ENCODE measurements at places on chromosomes 16 and 17. TPM values are rescaled to one million over a fixed set of nuclear protein-coding genes. Genes with fewer than 3 reads are reported as not detected.

The GCGR gene
- not detected for total RNA-seq

GRCh38 chr17:3636908-3637373, 381 bp downstream of the CTNS start:
- peak overlapping the region; percentile 93 for H3K4me3 ChIP-seq
- no peak overlapping the region for H3K27ac ChIP-seq
- DNase-seq: peak; percentile 35
- peaks cover 14% of the 10 kb centered on the region for H3K4me1 ChIP-seq
- peaks cover 10% of the 10 kb centered on the region for H3K36me3 ChIP-seq
- H3K27me3 ChIP-seq: peaks cover 10% of the 10 kb centered on the region

DNA sequence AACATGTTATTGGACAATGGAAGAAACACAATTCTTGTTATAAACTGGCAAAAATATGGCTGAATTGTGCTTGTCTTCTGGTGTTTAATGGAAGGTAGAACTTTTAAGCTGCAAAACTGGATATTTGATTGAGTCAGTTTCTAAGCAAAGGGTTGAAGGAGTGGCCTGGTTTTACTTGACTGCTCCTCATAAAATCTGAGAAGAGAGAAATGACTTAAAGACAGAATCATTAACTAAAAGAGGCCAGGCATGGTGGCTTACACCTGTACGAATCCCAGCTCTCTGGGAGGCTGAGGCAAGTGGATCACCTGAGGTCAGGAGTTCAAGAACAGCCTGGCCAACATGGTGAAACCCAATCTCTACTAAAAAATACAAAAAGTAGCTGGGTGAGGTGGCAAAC, 770.7 kb downstream of the CDH11 start:
- H3K36me3 ChIP-seq: peaks cover 3% of the 10 kb centered on the region
- no peaks in the 10 kb centered on the region for H3K4me1 ChIP-seq
- no peak for DNase-seq
- no peaks in the 10 kb centered on the region for H3K27me3 ChIP-seq
- H3K4me3 ChIP-seq: no peak overlapping the region

The SPAG5 gene
- total RNA-seq: 28.5 TPM

GRCh38 chr17:12789075-12789480, 220 bp upstream of the ARHGAP44 start:
- H3K4me1 ChIP-seq: peaks cover 8% of the 10 kb centered on the region
- DNase-seq: no peak
- H3K27me3 ChIP-seq: peaks cover 2% of the 10 kb centered on the region
- H3K4me3 ChIP-seq: peak overlapping the region; percentile 89
- no peaks in the 10 kb centered on the region for H3K36me3 ChIP-seq

DNA sequence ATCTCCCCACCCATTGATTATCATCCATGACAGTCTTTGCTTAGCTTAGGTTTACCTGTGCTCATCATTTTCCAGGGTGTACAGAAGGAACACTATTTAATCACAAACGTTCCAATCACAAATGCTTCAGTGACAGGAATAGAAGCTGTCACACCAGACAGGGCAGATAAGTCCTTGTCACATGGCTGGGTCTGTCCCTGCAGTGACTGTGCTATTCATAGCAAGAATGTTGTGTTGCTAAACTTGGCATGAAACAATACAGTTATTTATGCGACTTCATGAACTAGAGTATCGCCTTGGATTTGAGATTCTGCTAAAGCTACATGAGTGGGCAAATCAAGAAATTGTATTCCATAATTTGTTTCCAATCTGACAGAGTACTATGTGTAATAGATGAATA, 108.4 kb downstream of the CDH13 start:
- no peak for DNase-seq
- no peaks in the 10 kb centered on the region for H3K36me3 ChIP-seq
- no peak overlapping the region for H3K27ac ChIP-seq

The NXN gene
- 53.9 TPM for total RNA-seq

The NOG gene
- not detected for total RNA-seq

DNA sequence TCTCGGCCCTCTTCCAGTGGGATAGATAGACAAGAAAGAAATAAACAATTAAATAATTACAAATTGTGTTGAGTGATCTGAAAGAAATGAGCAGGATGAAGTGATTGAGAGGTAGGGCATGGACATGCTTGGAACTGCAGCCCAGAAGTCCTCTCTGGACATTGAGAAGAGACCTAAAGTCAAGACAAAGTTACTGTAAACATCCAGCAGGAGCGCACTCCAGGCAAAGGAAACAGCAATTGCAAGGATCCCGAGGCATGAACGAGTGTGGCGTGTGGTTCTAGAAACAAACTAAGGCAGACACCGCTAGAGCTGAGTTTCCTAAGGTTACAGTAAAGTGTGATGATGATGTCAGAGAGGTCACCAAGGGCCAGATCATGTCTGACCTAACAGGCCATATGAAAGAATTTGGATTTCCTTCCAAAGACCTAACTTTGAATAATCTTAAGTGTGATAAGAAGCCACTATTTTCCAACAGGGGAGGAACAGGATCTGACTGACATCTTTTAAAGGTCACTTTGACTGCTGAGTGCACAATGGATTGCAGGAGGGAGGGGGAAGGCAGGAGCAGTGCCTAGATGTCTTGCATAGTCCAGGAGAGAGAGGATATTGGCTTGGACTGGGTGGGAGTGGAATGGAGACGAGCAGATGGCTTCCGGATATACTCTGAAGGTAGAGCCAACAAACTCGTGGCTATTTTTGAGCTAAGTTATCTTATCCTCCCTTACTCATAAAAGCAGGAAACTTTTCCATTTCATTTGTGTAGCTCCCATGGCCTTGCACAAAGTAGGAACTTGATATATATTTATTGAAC, 19.0 kb downstream of the ABCC12 start:
- peaks cover 4% of the 10 kb centered on the region for H3K4me1 ChIP-seq
- peaks cover 5% of the 10 kb centered on the region for H3K27me3 ChIP-seq
- no peak overlapping the region for H3K27ac ChIP-seq

GRCh38 chr17:78825696-78826095, 14.9 kb downstream of the USP36 start:
- peaks cover 61% of the 10 kb centered on the region for H3K36me3 ChIP-seq
- H3K4me1 ChIP-seq: peaks cover 40% of the 10 kb centered on the region
- H3K27ac ChIP-seq: peak overlapping the region; percentile 78
- peaks cover 11% of the 10 kb centered on the region for H3K27me3 ChIP-seq

DNA sequence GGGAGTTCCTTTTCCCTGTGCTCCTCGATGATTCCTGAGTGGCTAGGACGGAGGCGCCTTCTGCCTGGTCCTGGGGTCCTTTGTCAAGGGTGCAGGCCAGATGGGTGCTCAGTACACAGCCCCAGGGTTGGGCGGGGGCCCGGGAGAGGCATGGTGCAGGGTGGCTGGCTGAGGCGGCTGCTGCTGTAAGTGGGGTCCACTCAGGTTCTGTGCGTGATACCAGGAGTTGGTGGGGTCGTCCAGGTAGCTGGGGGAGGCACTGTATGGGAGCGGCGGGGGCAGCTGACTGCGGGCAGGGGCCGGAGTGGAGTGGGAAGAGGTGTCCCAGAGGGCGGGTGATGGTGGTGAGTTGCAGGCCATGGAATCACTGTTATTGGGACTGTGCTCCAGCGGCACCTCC, 3.6 kb downstream of the DLX3 start:
- H3K4me3 ChIP-seq: no peak overlapping the region
- no peak for DNase-seq
- H3K4me1 ChIP-seq: peaks cover 13% of the 10 kb centered on the region
- H3K27me3 ChIP-seq: peaks cover 42% of the 10 kb centered on the region
- peaks cover 6% of the 10 kb centered on the region for H3K36me3 ChIP-seq

- no peak for DNase-seq
- H3K27ac ChIP-seq: peak overlapping the region; percentile 1
- H3K4me1 ChIP-seq: peaks cover 4% of the 10 kb centered on the region
- H3K4me3 ChIP-seq: peak overlapping the region; percentile 43
Measured at GRCh38 chr16:81908466-81909262, 102.6 kb downstream of the SDR42E1 start.

The KRTAP4-5 gene
- total RNA-seq: not detected

The COG8 gene
- total RNA-seq: 33.1 TPM

- H3K27ac ChIP-seq: no peak overlapping the region
- H3K36me3 ChIP-seq: no peaks in the 10 kb centered on the region
- H3K4me3 ChIP-seq: no peak overlapping the region
Measured at GRCh38 chr17:3968015-3968414, 3.8 kb upstream of the ATP2A3 start.

- H3K4me3 ChIP-seq: no peak overlapping the region
- H3K27ac ChIP-seq: no peak overlapping the region
- DNase-seq: no peak
- H3K27me3 ChIP-seq: peaks cover 11% of the 10 kb centered on the region
Measured at GRCh38 chr17:16989230-16989952, 17.5 kb upstream of the TNFRSF13B start.

- DNase-seq: no peak
- peaks cover 8% of the 10 kb centered on the region for H3K36me3 ChIP-seq
Measured at GRCh38 chr17:32564325-32564724, 77.5 kb downstream of the CDK5R1 start.

DNA sequence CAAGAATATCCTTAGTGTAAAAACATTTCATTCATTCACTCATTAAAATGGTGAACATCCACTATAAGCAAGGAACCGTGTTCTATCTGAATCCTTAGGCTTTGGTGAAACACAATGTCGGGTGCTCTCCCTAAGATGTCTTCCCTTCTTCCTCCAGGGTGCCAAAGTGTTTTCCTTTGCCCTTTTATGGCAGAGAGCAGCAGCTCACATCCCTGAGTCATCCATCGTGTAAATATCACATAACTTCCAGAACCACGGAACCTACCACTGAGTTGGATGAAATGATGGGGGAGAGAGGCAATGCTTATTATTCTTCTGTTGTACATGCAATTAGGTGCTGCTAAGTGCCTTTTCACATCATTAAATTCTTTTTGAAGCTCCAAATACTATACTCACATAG, 50.2 kb downstream of the DNAH3 start:
- no peak overlapping the region for H3K27ac ChIP-seq
- H3K27me3 ChIP-seq: no peaks in the 10 kb centered on the region
- H3K4me3 ChIP-seq: no peak overlapping the region
- DNase-seq: no peak
- H3K4me1 ChIP-seq: peaks cover 26% of the 10 kb centered on the region
- H3K36me3 ChIP-seq: no peaks in the 10 kb centered on the region

The LHX1 gene
- total RNA-seq: 4.5 TPM

DNA sequence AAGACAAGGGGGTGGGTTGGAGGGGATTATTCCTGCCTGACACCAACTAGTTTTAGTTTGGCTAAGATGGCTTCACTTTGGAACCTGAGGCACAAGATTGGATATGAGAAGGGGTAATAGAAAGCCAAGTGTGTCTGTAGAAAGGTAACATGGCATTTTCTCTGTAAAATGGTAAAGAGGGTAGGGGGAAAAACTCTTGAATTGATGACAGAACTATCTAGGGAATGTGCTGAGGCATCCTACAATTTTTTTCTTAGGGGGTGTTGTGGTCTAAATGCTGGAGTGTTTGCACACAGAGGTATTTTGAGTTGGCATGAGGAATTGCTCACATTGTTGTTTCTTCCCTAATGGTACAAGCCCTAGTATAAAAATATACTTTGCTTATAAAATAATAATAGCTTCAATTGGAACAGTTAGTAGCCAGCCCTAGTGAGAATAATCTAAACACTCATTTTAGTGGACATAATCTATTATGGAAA, 25.8 kb downstream of the YPEL2 start:
- no peaks in the 10 kb centered on the region for H3K27me3 ChIP-seq
- peaks cover 33% of the 10 kb centered on the region for H3K36me3 ChIP-seq
- no peak for DNase-seq
- H3K27ac ChIP-seq: no peak overlapping the region
- no peak overlapping the region for H3K4me3 ChIP-seq

DNA sequence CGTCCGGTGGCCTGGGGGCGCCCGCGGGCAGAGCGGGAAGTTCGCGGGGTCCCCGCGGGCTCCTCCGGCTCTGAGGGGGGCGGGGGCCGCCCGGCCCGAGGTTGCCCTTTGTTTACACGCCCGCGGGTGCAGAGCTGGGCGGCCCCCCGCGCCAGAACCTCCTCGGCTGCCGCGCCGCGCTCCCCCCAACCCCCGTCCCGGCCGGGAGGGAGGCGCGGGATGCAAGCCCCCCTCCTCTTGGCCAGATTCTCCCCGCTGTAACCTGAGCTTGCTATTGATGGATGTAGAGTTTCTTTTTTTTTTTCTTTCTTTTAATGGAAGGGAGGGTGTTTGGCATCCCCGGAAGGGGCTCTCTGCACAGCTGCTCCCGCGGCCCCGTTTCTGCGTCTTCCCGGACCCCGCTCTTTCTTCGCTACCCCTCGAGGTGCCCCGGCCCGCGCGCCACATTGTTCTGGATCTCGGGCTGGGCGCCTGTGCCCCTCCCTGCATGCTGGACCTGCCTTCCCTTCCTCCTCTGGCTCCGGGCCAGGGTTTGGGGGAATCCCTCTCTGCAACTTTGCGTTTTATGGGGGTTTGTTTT, 646 bp downstream of the CBX2 start:
- peak overlapping the region; percentile 96 for H3K4me3 ChIP-seq
- peaks cover 31% of the 10 kb centered on the region for H3K36me3 ChIP-seq
- DNase-seq: no peak
- H3K27ac ChIP-seq: peak overlapping the region; percentile 82
- H3K27me3 ChIP-seq: peaks cover 18% of the 10 kb centered on the region
- H3K4me1 ChIP-seq: peaks cover 56% of the 10 kb centered on the region

GRCh38 chr16:47416869-47417268, 44.0 kb downstream of the ITFG1 start:
- no peaks in the 10 kb centered on the region for H3K4me1 ChIP-seq
- H3K36me3 ChIP-seq: peaks cover 14% of the 10 kb centered on the region
- H3K4me3 ChIP-seq: no peak overlapping the region
- no peak overlapping the region for H3K27ac ChIP-seq

- peaks cover 22% of the 10 kb centered on the region for H3K36me3 ChIP-seq
- H3K4me3 ChIP-seq: peak overlapping the region; percentile 91
- H3K4me1 ChIP-seq: peaks cover 17% of the 10 kb centered on the region
- H3K27me3 ChIP-seq: peaks cover 6% of the 10 kb centered on the region
Measured at GRCh38 chr16:58196898-58197313, 1.0 kb downstream of the CSNK2A2 start.

The MCRIP2 gene
- 2.9 TPM for total RNA-seq

The RUNDC3A gene
- total RNA-seq: 0.82 TPM

The PIMREG gene
- 9.1 TPM for total RNA-seq

The CES1 gene
- not detected for total RNA-seq

DNA sequence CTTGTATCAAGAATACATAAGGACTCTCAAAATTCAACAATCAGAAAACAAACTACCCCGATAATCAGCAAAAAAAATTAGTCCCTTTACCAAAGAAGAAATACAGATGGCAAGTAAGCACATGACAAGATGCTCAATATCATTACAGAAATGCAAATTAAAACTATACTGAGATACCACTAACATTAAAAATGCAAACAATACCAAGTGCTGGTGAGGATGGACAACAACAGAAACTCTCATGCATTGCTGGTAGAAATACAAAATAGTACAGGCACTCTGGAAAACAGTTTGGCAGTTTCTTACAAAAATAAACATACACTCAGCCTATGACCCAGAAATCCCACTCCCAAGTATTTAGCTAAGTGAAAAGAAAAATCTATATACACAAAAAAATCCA, 7.5 kb downstream of the CEP112 start:
- H3K4me1 ChIP-seq: no peaks in the 10 kb centered on the region
- no peak overlapping the region for H3K4me3 ChIP-seq
- H3K27me3 ChIP-seq: no peaks in the 10 kb centered on the region
- no peak overlapping the region for H3K27ac ChIP-seq

The NPIPB9 gene
- total RNA-seq: 1.2 TPM

All from endothelial cell (in vitro differentiated cells).